ENCODE measurements at places on chromosomes 16 and 17. TPM values are rescaled to one million over a fixed set of nuclear protein-coding genes. Genes with fewer than 3 reads are reported as not detected.

MED9 gene
- total RNA-seq, result 14.9 TPM

KRTAP4-9 gene
- total RNA-seq, result not detected

PDXDC1 gene
- total RNA-seq, result 79.1 TPM

KRTAP9-8 gene
- total RNA-seq, result not detected

PIRT gene
- total RNA-seq, result not detected

Measured in smooth muscle cell of trachea (primary cell).